BJ (cell line): ENCODE measurements at places on chromosomes 1 and 21.

DNA sequence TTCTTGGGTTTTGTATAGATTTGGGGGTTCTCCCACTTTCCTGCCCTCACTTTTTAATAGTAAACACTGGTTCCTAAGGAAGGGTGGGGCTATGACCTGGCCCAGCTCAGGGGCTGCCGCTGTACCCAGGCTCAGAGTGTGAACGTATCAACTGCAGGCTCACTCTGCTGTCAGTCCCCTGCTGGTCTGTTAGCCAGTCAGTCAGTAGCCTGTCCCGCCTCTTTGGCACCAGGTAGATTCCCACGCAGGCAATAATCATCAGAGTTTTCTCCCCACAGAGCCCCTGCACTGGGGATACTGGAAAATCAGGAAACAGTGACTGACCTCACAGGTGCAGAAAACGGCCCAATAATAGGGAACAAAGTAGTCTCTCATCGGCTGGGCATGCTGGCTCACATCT lies 15.0 kb upstream of the ALPL start:
- DNase-seq: no peak

GRCh38 chr1:33433509-33434362 lies 2.8 kb upstream of the PHC2 start:
- peak; percentile 100 for DNase-seq

- DNase-seq: no peak
These were observed 21.5 kb upstream of the LYST start for GRCh38 chr1:235888119-235888643.

DNA sequence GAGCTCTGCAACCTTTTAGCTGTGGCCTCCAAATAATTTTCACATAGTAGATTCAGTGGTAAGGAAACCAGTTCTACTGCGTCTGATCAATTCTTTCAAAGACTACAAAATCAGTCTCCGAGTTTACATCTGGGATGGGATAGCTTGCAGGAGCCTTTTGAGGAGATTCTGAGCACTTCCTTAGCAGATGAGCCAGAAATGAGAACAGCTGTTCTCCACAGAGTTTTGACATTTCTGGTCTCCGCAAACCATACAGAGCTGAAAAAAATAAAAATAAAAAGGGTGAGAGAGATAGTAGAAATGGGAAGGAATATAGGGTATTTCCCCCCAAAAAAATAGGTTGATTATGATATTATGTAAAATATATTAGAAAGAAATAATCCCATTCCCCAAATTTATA lies 119.3 kb downstream of the LYPLAL1 start:
- DNase-seq: no peak

- DNase-seq: no peak
These were observed 6.6 kb upstream of the RUNX3 start for GRCh38 chr1:24936684-24937083.

GRCh38 chr21:16279731-16280581 lies 550.2 kb downstream of the USP25 start:
- peak; percentile 8 for DNase-seq

- DNase-seq: no peak
These were observed 6.6 kb upstream of the PIGC start for GRCh38 chr1:172450524-172450885.

GRCh38 chr1:36542962-36543515 lies 60.3 kb upstream of the CSF3R start:
- DNase-seq: no peak

GRCh38 chr1:16168622-16169360 lies 12.9 kb upstream of the EPHA2 start:
- no peak for DNase-seq

GRCh38 chr1:76291737-76292136 lies 217.2 kb downstream of the ST6GALNAC3 start:
- DNase-seq: no peak

GRCh38 chr1:114719424-114719787 lies 2.8 kb upstream of the NRAS start:
- DNase-seq: no peak

DNA sequence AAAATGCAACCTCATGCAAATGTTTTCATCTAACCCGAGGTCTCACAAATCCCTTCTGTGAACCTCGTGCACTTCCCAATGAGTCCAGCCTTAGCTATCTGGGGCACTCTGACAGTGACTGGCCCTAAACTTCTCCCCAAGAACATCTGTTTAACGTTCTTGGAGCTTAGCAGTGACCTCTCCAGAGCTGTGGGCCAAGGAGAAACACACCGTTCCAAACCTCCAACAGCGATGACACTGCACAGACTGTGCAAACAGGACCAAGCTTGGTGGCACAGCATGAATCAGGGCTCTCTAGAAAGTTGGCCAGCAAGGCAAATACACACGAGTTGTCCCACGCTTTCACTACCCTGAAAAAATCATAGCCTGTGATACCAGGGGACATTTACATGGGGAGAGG lies 15.8 kb downstream of the BEND5 start:
- no peak for DNase-seq

DNA sequence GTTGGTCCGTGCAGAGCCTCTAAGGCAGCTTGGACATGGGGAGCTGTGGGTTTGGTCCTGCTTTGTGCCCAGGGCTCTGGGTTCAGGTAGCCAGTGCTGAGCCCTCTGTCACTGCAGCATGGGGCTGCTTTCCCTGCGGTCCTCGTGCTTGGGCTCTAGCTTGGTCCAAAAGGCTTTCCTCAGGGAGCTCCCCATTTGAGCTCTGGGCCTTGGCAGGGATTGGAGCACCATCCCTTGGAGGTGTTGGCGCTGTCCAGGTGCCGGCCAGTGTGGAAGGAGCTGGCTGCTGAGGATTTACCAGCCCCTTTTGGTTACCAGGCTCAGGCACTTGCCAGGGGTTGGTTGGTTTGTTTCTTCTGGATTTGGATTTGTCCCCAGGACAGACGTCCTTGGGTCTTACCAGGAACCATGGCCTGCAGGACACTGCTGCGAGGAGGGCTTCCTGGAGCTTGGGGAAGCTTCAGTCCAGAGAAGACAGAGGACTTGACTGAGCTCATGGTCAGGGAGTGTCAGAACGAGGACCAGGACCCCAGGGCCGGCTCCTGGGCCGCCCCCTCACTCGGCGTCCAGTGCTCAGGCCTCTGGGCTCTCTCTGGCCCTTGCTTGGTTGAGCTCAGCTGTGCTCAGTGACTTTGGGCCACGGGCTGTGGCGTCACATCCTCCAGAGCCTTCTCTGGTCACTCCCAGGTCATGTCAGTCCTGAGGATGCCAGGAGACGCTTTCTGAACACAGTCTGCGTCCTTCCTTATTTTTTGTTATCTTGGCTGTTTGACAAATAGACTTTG lies 224.7 kb downstream of the CAMTA1 start:
- DNase-seq: no peak
